ENCODE measurements at places on chromosomes 1 and 21. TPM values are rescaled to one million over a fixed set of nuclear protein-coding genes. Genes with fewer than 3 reads are reported as not detected.

- H3K4me1 ChIP-seq: no peaks in the 10 kb centered on the region
- H3K27ac ChIP-seq: no peak overlapping the region
- H3K4me3 ChIP-seq: no peak overlapping the region
- DNase-seq: no peak
- H3K27me3 ChIP-seq: peaks cover 8% of the 10 kb centered on the region
These were observed 68.6 kb downstream of the NTMT2 start for GRCh38 chr1:170214117-170215032.

GRCh38 chr1:170068923-170069322 lies 5.6 kb downstream of the KIFAP3 start:
- H3K36me3 ChIP-seq: peaks cover 6% of the 10 kb centered on the region
- H3K27ac ChIP-seq: no peak overlapping the region
- no peak for DNase-seq
- H3K4me1 ChIP-seq: peaks cover 46% of the 10 kb centered on the region
- no peaks in the 10 kb centered on the region for H3K27me3 ChIP-seq
- no peak overlapping the region for H3K4me3 ChIP-seq

Gene SPATA46
- not detected for total RNA-seq

Gene APCS
- total RNA-seq: not detected

Gene TOE1
- 25.3 TPM for total RNA-seq

All from activated B cell treated with CpG ODN at 0.5 μM for 24 hours (primary cell).